HFF-Myc (cell line): ENCODE measurements at places on chromosomes 2 and 18.

- no peak for DNase-seq
These were observed 15.3 kb upstream of the LOXHD1 start for GRCh38 chr18:46672062-46672970.

- DNase-seq, result no peak
These were observed 144.9 kb upstream of the TWIST2 start for GRCh38 chr2:238703053-238703415.

DNA sequence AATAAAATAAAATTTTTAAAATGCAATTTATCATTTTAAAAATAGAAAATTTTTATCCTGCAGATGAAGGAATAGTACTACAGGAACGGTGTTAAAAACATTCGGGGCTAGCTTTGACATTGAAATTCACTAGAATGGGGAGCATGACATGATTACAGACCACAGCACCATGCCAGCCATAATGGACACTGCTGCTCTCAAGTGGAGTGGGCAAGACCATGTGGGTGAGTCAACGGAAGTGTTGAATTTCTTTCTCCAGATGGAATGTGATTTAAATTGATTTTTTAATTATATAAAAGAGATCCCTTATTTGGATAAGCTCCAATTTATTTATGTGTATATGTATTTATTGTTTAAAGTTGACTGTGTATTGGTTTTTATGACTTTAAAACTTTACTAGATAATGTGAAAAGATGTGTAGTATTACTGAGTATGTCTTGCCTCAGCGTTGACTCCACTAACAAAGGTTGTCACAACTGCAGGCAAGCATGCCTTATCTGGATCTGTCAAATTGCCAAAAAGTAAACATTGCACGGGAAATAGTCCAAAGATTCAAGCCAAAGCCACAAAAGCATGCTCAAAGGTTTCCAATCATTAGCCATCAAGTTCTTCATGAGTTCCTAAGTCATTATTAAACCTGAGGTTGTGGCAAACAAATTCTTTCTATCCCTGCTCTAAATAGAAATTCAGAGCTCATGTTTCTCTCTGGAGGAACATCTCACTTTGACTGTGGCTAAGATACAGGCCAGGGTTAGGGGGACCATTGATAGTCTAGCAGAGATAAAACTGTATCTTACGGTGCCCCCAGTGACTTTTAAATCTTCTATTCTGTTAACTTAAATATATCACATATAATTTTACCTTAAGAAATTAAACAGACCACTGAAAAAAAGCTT is 536.9 kb downstream of the TMX3 start:
- peak; percentile 94 for DNase-seq

GRCh38 chr2:118905206-118905605 is 36.8 kb upstream of the MARCO start:
- no peak for DNase-seq

DNA sequence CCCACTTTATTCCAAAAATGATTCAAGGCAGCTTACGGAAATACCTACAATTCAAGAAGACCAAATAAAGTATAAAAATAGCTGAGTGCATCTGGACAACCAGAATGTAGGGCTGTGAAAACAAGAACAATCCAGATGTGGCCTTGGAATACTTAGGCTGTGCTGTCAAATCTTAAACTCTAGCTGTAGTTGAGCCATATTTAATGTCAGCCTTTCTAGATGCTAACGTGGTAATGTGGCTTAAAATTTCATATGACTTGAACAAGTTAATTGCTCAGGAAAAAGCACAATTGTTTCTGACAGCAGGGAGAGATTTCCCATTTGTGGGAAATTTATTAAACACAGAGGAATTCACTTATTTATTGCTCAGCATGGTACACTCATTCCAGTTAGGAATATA is 14.6 kb upstream of the NAPG start:
- DNase-seq, result no peak

GRCh38 chr2:143564419-143564818 is 435.2 kb downstream of the ARHGAP15 start:
- no peak for DNase-seq

DNA sequence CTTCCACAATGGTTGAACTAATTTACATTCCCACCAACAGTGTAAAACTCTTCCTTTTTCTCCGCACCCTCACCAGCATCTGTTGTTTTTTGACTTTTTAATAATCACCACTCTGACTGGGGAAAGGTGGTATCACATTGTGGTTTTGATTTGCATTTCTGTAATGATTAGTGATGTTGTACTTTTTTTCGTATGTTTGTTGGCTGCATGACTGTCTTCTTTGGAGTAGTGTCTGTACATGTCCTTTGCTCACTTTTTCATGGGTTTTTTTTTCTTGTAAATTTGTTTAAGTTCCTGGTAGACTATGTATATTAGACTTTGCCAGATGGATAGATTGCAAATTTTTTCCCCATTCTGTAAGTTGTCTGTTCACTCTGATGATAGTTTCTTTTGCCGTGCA is 574.8 kb downstream of the KCNJ3 start:
- no peak for DNase-seq

DNA sequence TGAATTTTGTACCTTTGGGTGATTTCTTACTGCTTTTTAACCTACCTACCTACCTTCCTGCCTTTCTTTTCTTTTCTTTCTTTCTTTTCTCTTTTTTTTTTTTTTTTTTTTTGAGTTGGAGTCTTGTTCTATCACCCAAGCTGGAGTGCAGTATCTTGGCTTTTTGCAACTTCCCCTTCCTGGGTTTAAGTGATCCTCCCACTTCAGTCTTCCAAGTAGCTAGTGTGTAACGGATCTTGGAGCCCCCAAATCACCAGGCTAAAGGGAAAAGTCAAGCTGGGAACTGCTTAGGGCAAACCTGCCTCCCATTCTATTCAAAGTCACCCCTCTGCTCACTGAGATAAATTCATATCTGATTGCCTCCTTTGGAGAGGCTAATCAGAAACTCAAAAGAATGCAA is 61.3 kb downstream of the DDX18 start:
- no peak for DNase-seq

- no peak for DNase-seq
These were observed 157.1 kb downstream of the BCL2 start for GRCh38 chr18:63162271-63163014.

DNA sequence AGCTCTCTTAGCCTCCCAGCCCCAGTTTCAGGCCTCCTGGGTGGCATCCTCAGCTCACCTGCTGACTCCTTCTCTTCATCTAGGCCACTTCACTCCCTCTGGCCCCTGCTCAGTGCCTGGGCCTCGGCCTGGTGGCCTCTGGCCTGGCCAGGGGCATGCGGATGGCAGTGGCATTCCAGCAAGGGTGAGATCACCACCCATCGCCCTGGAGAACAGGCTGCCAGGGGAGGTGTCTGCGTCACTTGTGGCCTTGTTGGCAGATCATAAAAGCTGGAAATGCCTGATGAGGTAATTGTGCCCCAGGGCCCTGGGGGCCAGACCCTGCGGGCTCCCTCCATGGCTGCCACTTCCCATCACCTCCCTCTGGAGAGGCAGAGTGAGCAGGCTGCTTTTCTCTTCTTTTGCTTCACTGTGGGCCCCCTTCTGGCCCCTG is 72.5 kb upstream of the SMAD2 start:
- DNase-seq, result no peak

DNA sequence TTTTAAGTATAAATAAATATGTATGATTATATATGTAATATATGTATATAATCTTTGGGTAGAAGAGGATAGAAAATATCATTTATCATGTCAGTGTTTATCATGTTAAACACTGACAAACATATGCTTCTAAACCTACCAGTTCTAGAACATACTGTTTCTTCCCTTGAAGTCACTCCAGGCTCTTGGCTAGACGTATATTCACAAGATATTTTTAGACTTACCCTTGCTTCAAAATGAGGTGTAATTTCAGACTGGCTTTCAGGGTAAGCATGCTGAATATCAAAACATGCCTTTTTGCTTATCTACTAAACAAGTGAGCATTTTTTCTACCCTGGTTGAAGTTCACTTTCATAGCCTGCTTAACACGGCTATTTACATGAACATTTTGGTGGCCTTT is 642.4 kb upstream of the PKDCC start:
- DNase-seq, result no peak

- DNase-seq, result peak; percentile 24
These were observed 227.9 kb downstream of the GBX2 start for GRCh38 chr2:235940330-235940729.

- DNase-seq, result no peak
These were observed 427.3 kb downstream of the GALR1 start for GRCh38 chr18:77676910-77677309.

- no peak for DNase-seq
These were observed 259.1 kb upstream of the AGAP1 start for GRCh38 chr2:235234736-235235135.

DNA sequence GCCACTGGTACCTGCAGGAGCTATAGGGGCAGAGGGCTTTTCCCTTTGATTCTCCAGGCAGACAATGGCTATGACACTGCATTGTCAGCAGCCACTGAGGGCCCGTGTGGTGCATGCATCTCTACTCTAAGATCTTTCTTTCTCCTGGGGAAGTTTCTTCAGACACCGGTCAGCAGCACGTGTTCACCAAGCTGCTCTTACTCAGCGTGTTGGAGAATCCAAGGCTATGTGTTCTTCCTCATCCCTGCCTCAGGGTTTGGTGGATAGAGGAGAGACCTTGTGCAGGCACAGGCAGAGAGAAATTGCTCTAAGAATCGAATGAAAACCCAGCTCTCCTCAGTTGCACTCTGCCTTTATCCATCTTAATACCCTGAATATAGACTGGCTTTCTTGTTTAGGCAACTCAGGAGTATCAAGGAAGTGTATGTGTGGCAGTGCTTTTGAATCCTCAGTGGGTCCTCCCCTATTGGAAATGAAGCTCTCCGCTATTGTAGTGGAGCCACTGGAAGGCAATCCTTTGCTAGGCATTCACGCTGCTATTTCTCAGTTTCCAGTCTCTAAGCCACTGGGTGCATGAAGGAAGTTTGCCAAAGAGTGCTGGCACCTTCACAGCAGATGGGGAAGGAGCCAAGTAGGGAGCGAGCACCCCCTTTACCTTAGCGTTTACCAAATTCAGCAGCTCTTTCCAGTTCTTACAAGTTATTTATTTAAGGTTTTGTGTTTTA is 86.9 kb upstream of the EML6 start:
- no peak for DNase-seq

GRCh38 chr2:201460532-201460931 is 9.0 kb downstream of the STRADB start:
- no peak for DNase-seq

- no peak for DNase-seq
These were observed 23.2 kb downstream of the GPR39 start for GRCh38 chr2:132439703-132440398.

DNA sequence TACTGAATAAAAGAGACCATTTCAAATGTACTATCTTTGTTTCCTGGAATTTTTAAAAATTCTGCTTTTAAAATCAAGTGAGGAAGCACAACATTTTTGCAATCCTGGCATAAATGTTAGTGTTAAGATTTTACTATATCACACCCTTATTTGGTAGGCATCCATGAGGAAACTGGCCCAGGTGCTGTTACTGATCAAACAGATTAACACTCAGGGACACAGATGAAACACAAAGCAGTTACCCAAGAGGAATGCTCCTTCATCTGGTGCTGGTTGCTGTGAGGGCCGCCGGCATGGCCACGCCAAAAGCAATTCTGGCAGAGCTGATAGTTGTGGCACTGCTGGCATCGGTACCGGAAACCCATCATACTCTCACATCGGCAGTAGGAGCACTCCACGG is 96.8 kb downstream of the DTNB start:
- no peak for DNase-seq

GRCh38 chr2:99648178-99648844 is 158.5 kb upstream of the REV1 start:
- no peak for DNase-seq

DNA sequence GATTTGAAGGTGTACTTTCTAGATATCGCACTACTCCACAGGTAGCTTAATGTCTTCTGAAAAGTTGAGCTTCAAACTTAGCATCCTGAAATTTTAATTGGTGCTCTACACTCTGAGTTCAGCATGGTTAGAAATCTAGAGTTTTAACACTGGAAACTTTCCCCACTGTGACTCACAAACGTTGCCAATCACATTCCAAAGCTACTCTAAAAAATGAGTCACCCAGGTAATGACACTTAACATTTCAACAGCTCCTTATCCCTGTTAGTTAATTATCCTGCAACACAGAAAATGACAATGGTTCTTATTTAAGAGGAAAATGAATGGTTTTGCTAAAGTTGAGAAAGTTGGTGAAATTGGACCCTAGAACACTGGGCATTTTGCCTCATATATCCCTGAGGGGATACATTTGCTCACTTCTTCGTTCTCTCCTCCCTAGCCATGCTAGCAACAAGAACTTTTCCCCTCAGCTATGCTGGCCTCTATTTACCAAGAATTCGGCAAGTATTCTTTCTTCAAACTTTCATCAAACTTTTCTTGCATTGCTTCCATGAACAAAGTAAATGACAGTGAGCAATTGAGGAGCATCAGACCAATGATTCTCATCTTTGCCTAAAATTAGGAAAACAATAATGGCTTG is 1024.1 kb upstream of the KLHL29 start:
- DNase-seq, result no peak

- DNase-seq, result no peak
These were observed 11.8 kb upstream of the NEDD4L start for GRCh38 chr18:58032233-58032632.

- no peak for DNase-seq
These were observed 5.2 kb upstream of the GPD2 start for GRCh38 chr2:156430980-156431358.

GRCh38 chr18:12934454-12935071 is 13.2 kb upstream of the SEH1L start:
- peak; percentile 62 for DNase-seq

DNA sequence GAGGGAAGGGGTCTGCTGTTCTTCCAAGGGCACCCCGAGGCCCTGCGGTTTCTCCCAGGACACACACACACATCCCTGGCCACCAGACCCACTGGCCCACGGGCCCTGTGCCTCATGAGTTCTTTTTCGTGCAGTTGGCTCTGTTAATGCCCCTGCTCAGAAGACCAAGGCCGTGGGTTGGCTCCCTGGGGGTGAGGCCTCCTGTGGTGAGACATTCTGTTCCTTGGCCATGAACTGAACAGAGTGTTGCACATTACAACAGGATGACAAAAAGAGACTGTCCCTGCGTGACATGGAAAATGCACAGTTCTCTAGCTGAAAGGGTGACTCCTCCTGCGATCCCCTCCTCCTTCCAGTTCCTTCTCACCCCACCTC is 30.7 kb downstream of the SH2D6 start:
- no peak for DNase-seq

GRCh38 chr2:19611491-19612332 is 253.3 kb upstream of the OSR1 start:
- peak; percentile 98 for DNase-seq
